ENCODE measurements at places on chromosomes 12 and 14. TPM values are rescaled to one million over a fixed set of nuclear protein-coding genes. Genes with fewer than 3 reads are reported as not detected.
A peak's percentile ranks its signal among the peaks of the same experiment; 100 is the strongest.

DNA sequence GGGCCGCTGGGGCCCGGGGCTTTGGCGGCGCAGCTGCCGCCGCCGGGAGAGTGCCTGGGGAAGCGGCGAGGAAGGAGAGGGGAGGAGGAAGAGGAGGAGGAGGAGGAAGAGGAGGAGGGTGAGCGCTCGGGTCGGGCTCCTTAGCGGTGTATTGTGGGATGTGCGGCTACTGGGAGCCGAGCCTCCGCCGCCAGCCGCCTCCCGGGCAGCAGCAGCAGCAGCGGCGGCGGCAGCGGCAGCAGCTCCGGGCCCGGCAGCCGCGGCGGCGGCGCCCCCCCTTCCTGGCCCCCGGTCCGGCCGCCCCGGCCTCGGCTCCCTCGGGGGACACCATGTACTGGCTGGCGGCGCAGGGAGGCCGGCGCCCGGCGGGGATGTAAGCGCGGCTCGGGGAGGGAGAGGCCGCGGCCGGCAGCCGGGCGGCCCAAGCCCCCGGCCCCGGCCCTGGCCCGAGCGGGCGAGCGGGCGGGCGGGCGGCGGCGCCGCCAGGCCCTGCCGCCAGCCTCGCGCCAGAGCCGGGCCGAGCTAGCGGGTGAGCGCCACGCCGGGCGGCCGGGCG, at the start of gene SETD1B:
TSS of gene SETD1B (plus strand) at position 149 of the 556 bp plus-strand sequence. CDS start 729 bp downstream, outside the sequence.
- DNase-seq: no peak

- DNase-seq: no peak
Measured at GRCh38 chr12:124766727-124767065, 97.0 kb downstream of the SCARB1 start.

DNA sequence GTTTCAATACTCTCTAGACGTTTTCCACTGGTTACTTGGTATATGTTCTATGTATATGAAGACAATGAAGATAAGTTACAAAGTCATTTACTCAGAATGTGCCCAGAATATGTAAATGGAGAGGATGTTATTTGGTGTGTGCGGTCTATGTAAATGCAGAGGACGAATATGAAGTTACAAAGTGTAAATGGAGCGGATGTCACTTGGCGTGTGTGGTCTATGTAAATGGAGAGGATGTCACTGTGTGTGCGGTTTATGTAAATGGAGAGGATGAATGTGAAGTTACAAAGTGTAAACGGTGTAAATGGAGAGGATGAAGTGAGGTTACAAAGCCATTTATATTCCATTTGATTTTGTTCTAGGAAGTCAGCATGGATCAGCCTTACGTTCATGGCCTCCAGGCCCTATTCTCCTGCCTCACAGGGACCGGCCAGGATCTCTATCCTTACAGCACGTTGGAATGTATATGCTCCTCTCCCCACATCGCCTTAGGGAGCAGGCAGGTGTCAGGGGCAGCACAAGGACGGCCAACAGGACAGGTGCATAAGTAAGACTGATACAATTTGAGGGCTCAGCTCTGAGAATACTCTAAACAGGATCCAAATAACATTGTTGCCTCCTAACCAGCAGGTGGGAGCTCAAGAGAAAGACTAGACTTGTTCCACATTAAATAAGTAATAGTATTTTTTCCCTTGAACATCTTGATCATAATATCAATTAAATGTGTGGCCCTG, 42.4 kb downstream of the GLRX5 start:
- no peak for DNase-seq

DNA sequence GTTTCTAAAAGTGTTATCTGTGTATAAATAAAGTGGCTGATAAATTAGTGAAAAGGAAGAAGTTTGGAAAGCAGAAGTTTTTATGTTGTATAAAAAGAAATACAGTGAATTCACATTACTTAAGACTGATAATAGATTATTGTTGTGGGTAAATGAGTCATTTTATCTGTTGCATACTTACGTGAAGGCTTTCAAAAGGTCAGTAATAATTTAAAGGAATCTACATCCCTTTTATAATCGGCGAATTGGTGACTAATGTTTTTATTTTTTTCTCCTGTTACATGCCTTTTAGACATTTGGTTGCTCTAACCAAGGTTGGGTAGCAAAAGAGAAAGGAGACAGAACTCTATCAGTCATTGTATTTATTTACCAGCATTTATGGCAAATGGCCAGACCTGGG, 155.9 kb downstream of the SLC41A2 start:
- no peak for DNase-seq

Gene SIX6
- total RNA-seq: 0.11 TPM

DNA sequence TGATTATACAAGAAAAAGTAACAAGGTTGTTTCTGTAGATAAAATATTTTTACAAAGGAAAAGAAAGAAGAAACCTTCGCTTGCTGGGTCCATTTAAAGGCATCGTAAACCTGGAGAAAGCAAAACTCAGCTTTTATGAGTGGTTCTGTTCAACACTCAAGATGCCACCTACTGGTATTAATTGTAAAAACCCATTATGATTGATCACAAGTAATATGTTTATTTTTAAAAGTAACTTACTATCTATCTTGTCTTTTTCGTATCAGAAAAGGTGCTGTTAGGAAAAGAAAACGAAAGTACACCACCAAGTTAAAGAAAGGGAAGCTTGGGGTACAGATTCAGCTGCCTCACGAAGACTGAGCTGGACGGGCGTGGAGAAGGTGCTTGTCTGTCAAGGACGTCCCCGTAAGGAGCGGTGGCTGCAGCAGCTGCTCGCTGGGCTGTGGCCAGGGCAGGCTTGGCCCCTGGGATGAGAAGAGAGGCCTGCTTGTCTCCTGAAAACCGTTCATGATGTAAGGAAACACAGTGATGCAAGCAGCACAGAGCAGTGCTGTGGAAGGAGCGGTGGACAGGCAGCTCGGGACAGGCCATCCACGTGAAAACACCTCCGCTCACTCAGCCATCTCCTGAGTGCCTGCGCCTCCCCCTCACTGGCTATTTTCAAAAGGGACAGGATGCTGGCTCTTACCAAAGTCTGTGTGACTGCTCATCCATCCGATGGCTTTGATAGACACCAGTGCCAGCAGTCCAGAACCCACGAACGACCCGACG, 25.0 kb downstream of the SLC15A4 start:
- DNase-seq: peak; percentile 67

Gene PZP
- 0.59 TPM for total RNA-seq

- DNase-seq: no peak
Measured at GRCh38 chr12:114668886-114669288, 15.1 kb downstream of the TBX3 start.

DNA sequence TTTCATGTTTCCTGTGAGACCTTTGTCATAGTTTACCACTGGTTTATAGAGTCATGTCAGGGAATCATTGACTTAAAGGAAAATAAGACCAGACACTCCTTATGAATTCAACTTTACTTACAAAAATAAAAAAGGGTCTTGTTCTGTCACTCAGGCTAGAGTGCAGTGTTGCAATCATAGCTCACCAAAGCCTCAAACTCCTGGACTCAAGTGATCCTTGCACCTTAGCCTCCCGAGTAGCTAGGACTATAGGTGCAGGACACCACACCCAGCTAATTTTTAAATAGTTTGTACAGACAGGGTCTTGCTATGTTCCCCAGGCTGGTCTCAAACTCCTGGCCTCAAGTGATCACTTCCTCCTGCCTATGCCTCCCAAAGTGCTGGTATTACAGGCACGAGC, 19.0 kb downstream of the SLC41A2 start:
- no peak for DNase-seq

DNA sequence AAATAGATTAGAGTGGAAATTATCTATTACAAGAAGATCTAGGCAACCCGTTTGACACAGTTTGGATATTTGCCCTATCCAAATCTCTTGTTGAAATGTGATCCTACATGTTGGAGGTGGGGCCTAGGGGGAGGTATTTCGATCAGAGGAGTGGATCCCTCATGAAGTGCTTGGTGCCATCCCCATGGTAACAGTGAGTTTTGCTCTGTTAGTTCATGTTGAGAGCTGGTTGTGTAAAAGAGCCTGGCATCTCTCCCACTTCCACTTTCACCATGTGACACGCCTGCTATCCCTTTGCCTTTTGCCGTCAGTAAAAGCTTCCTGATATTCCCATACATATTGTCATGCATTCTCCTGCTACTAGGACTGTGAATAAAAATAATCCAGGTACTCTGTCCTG, 66.4 kb upstream of the FLRT2 start:
- no peak for DNase-seq

Gene RNU4-1
- 872 TPM for total RNA-seq

DNA sequence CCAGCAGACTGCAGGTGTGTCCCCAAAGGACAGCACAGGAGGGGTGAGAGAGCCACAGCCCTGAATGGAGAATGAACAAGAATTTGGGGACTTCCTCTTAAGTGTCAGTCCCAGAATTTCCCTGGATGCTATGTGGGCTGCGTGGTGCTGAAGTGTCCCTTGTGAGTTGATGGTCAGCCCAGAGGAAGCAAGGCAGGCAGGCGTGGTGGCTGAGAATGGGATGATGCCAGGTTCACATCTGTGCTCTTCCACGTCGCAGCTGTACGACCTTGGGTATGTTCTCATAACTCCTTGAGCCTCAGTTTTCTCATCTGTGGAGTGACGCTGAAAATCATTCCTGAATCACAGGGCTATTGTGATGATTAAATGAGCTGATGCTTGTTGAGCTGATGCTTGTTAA, 62.1 kb upstream of the GPATCH2L start:
- DNase-seq: no peak

DNA sequence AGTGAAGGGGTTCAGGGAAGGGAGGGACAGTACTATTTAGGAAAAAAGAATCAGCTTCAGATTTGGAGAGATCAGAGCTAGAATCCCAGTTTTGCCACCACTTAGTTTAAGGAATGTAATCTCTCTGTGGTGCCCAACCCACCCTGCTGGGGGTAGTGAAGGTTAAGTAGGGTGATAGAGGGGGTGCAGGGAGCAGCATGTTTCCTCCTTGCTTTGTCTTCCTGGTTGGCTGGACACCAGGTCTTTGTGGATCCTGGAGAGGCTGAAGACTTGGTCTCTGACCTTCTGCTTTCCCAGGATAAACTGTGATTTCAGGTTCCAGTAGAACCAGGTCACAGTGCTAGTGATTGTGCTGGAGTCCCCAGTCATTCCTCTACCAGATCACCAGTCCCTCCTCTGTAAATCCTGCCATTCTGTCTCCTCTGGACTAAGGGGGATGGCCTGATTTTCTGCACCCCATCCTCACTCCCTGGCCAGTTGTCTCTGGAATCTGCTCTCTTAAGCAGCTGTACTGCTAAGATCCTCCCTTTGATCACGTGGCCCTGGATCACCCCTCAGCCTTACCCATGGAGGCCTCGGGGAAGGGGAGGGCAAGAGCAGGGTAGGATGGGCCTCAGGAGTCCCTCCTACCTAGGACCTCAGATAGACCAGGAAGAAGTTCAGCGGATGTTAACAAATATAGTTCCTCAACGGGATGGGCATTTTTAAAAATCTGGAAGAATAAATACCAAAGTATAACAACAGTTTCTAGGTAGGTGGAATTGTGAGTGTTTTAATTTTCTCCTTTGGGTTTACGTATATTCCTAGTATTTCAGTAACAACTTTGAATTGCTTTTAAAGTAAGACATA, 3.1 kb downstream of the MAP3K12 start:
- DNase-seq: no peak
